ENCODE measurements at places on chromosomes 11 and 22.
A peak's percentile ranks its signal among the peaks of the same experiment; 100 is the strongest.

DNA sequence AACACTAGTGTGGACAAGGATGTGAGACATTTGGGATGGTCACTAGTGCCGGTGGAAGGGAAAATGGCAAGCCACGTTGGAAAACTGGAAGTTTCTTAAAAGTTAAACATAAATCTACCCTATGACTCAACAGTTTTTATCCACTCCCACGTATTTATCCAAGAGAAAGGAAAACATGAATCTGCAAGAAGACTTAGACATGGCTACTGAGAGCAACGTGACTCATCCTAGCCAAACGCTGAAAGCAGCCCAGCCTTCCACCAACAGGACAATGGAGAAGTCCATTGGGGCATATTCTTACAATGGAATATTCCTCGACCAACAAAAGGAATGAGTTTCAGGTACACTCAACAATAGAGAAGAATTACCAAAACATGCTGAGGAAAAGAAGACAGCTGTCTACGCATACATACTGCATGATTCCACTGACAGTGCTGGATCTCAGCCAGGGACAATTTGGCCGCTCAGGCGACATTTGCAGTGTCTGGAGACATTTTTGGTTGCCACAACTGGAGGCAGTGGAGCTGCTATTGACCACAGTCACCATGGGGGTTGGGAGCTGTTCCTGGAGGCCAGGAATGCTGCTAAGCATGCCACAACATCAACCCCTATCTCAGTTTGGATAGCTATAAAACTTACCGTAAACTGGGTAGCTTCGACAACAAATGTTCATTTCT lies 21.2 kb downstream of the SYT13 start:
- DNase-seq, result no peak

GRCh38 chr11:118912742-118913410 lies 12.8 kb downstream of the BCL9L start:
- no peak for DNase-seq

GRCh38 chr11:13277768-13278608 lies at the start of gene BMAL1:
BMAL1 (plus strand) TSS chr11:13277790; CDS start chr11:13354309, 76,519 bp downstream.
- peak; percentile 65 for DNase-seq

GRCh38 chr11:64998141-64998540 lies 1.4 kb upstream of the BATF2 start:
- DNase-seq, result no peak

DNA sequence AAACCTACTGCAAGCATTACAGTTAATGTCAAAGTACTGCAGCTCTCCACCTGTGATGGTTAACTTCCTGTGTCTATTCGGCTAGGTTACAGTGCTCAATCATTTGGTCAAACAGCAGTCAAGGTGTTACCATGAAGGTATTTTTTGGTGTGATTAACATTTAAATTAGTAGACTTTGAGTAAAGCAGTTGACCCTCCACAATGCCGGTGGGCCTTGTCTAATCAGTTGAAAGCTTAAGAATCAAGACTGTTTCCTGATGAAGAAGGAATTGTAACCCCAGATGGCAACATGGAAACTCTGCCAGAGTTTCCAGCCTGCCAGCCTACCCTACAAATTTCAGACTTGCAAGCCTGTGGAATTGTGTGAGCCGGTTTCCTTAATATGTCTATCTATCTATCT lies 683.9 kb downstream of the BRD1 start:
- DNase-seq, result no peak

- no peak for DNase-seq
Measured at GRCh38 chr11:79437981-79438630, 2.7 kb downstream of the TENM4 start.

DNA sequence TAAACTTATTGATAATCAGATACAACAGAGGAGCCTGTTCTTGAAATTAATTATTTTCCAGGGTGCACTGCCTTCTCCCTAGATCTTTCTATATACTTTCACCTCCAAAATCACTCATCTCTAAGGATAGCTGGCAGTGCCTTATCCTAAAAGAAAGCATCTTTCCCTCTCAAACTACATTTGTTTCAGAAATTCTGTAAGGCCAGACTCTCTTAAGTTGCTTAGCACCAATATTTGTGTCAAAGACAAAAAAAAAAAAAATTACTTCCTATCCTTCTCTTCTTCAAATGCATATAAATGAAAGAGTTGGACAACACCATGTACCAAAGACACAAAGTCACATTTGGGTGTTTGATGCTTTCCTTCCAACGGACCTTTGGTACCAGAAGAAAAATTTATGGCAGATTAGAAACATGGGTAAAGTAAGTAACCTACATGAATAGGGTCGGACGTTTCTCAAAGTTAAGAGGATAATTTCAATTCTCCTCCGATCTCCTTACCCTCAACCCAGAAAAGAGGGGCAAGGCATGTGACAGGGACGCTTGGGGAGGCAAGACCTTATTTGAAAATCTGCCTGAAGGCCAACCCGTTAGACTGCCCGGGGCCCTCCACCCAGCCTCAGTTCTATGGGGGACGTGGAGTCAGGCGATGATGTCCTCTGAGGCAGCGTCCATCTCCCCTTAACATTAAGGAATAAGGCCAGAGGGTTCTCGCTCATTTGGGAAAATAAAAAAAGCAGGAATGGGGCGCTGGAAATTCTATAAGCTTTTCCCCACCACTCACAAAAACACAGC lies 66.3 kb downstream of the ETS1 start:
- DNase-seq, result no peak

DNA sequence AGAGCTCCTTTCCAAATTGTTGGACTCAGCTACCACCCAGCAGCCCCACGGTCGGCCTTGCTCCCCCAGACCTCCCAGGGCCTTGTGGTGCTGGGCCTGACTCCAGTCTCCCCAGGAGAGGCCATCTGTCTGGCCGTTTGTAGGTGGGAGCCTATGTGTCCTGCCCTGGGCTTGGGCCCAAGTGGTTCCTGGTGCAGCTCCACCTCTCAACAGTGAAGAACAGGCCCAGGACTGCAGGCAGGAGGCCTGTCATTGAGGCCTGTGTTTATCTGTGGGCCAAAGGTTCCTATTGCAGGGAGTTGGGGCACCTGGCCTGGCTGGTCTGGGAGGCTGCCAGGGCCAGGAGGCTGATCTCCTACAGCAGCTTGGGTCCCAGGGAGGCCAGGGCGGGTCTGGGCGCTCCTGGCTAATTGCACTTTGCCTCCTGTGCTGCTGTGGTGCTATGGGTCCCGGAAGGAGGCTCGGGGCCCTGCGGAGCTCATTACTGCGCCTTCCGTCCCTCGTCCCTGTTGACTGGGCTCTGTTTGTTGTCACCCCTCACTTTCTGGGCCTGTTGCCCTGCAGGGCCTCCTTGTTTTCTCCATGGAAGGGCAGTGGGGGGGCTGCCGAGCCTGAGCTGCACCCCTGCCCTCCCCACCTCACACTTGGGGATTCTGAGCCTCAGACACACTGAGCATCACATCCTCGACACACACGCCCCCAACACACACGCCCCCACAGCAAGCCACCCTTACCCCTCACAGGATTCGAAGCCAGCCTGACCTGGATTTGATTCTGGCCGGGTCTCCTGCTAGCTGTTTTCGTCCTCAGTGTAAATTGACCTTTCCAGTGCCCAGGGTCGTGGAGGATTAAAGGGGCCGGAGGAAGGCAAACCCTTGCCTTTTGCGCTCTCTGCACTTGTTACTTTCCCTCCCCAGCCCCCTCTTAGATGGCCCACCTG lies 6.8 kb upstream of the OMP start:
- no peak for DNase-seq

GRCh38 chr11:10524471-10524870 lies 16.5 kb downstream of the RNF141 start:
- no peak for DNase-seq

DNA sequence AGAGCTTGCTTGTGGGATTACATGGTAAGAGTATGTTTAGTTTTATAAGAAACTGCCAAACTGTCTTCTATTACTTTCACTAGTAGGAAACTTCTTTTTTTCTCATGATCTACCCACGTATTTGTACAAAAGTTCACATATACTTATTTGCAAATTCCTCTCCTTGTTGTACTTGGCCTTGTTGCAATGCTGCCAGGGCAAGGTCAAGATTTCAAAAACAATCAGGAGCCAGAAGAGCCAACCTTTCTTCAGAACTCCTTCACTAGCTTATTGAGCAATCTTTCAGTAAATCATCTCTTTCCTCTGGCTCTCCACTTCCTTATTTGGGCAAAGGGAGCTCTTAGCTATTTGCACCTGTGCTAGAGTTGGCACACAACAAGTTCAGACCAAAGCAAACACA lies 9.7 kb downstream of the SRSF8 start:
- DNase-seq, result no peak

DNA sequence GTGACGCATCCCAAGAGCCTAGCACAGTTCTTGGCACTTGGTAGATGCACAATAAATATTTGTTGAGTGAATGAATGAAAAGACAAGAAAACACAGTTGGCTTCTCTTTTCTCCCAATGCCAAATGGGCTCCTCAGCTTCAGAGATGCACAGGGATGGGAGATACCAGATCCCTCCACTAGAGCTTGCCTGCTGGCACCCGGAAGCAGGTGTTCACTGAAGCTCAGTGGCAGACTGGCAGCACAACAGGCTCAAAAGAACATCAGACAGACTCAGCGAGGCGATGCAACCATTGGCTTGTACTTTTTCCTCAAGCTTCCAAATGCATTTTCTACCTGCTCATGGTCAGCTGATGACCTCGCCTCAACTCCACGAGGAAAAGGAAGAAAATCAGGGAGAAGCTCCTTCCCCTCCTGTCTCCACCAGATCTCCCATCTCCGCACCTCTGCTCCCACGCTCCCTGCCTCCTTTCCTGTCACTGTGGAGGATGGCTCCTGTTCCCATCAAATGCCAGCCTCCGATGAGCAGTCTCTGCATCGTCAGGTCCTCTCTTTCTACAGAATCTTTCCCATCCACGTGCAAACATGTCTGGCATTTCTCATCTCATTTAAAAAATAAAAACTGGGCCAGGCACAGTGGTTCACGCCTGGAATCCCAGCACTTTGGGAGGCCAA lies 5.8 kb downstream of the RAPSN start:
- DNase-seq, result no peak

- DNase-seq, result no peak
Measured at GRCh38 chr11:117601006-117601708, 195.9 kb downstream of the DSCAML1 start.

DNA sequence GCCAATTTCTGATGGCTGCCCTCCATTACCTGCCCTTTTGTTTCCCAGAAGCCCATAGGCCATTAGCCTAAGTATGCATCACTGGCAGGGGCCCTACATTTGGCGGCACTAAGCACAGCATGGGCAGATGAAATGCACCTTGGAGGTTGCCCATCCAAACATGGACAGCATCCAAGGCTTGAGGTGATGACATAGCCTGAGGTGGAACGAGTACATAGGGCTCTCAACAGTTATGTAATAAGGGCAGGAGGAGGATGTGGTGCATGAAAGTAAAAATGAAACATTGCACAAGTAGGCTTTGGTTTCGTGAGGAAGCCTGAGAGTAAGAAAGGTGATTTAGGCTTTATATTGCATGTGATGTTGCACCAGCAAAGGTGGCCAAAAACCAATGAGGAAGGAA lies 148.1 kb downstream of the FAM76B start:
- DNase-seq, result no peak

GRCh38 chr22:32998373-32998772 lies 59.8 kb downstream of the SYN3 start:
- DNase-seq, result no peak

DNA sequence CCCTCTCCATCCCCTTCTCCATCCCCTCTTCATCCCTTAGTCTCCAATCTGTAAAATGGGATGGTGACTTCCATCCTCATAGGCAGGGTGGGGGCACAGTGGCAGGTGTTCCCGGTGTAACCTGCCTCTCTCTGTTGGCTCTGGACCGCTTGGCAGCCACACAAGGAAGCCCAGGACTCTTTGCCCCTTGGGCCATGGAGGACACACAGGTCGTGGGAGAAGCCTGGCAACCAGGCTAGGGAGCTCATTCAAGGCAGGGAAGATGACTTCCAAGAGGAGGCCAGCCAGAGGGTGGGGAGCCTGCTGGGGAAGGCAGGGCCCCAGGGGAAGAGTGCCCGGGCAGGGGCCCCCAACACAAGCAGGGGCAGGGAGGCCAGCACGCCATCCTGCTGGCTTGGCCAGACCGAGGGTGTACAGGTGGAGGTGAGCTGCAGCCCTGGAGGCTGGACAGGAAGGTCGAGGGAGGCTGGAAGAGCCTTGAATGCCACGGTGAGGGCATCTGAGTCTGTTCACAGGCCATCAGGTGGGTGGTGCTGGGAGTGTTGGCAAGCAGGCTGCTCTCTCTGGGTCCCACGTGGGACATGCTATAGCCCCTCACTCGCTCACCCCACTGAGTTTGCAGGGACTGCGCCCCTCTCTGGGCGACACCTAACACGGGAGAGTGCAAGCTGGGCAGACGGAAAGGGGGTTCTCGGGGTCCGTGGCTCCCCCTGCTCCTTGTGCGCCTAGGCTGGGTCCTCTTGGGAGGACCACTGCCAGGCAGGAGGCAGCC lies 15.5 kb upstream of the CTSD start:
- no peak for DNase-seq

DNA sequence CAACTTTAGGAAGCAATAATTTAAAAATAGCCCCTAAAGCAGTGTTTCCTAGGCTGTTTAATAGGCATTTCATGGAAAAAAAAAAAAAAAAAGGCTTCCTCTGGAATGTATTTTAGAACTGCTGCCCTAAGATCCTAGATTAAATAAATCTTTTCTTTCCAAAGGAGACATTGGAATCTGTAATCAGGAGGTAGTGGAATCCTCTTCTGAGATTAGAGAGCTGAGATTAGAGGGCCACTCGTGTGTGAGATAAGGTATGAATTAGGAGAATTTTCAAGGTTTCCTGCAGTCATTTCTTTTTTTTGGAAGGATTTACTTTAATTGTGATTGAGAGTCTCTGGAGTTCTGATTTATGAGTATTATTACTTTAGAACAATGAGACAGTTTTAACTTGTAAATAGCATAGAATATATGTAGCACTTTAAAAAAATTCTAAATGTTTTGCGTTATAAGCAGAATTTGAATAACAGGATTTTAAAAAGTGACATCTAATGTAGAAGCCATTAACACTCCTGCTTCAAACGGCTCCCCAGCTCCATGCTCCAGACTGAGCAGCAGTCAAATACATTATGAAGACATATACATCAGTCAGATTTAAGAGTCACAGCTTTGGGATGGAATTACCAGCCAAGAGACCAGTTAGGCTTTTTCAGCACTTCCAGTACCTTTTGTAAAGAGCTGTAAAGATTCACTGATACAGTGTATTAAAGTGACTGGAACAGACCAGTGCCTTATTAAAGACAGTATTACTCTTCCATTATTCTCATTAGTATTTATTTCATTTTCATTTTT lies 5.0 kb downstream of the EED start:
- DNase-seq, result no peak

- no peak for DNase-seq
Measured at GRCh38 chr11:46437122-46437689, 45.6 kb upstream of the CHRM4 start.
